ENCODE measurements at places on chromosomes 1 and 21. TPM values are rescaled to one million over a fixed set of nuclear protein-coding genes. Genes with fewer than 3 reads are reported as not detected.

Gene PLEKHA6
- 2.4 TPM for total RNA-seq

Gene FCRL4
- total RNA-seq: not detected

Gene JTB
- 126 TPM for total RNA-seq

Gene SPATC1L
- total RNA-seq: 7.5 TPM

Gene PCBP3
- total RNA-seq: not detected

Measured in epithelial cell of umbilical artery (primary cell).